Left forelimb (tissue), 1 donor: ENCODE measurements at places on chromosomes 11 and 22.

DNA sequence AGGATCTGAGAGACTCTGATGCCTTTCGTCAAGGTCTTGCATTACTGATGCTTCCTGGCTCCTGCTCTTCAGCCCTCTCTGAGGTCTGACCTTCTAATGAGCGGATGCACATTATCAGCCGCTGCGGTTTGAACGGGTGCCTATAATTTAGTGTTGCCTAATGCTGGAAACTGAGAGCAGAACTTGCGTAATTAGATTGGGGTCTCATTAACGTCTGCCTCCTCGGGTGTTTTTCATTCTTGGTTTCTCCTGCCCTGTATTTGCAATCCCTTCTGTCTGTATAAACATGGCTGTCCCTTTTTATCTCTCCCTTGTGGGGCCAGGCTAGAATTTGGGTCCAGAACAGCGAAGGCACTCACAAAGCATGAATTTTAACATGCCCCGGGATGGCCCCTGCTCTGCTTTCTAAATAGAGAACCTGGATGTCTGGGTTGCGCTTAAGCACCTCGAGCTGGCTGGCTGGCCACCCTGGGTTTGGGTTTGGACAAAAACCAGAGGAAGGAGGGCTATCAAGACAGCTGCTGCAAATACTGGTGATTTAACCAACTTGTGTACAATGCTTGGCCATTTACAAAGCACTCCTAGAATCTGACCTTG is 118.6 kb downstream of the TIMP3 start:
- no peak for DNase-seq

GRCh38 chr11:103714246-103714645 is 322.2 kb upstream of the DDI1 start:
- no peak for DNase-seq

DNA sequence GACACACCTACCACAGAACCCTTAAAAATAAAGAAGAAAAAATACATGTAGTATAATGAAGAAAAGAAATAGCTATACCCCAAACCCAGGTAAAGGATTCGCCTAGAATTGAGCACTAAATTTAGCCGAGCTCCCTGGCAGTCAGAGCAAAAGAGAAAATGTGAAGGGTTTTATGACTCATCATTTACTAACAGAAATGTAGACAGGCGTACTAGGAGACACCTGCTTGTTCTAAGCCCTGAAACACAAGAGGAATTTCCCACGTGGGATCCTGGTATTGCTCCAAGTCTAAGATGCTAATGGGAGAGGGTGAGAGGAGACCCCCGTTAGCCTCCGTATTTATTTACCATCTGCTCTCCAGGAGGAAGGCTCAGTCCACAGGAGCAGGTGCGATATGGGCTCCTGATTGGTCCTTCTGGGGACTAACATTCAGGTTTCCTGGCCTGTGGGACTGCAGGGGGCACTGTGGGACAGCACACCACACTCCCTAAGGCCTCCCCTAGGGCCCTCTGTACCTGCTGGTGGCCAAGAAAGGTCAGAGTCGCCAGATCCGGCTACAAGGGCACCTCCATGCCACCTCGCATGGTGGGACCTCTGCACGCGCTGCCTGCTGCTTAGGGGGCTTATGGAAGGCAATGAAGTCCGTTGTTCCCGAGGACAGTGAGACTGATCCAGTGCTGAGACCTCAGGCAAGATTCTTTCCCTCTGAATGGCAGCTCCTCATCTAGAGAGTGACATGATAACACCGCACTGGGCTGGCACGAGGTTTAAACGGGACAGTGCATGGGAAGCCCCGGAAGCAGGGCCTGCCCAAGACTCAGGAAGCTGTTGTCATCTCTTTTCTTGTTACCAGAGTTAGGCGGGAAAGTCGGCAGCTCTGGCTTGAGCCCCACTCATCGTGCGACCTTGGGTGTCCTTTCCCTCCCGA is 25.8 kb downstream of the KCNC1 start:
- DNase-seq = no peak

GRCh38 chr11:123428116-123428715 is 1.9 kb upstream of the GRAMD1B start:
- no peak for DNase-seq

DNA sequence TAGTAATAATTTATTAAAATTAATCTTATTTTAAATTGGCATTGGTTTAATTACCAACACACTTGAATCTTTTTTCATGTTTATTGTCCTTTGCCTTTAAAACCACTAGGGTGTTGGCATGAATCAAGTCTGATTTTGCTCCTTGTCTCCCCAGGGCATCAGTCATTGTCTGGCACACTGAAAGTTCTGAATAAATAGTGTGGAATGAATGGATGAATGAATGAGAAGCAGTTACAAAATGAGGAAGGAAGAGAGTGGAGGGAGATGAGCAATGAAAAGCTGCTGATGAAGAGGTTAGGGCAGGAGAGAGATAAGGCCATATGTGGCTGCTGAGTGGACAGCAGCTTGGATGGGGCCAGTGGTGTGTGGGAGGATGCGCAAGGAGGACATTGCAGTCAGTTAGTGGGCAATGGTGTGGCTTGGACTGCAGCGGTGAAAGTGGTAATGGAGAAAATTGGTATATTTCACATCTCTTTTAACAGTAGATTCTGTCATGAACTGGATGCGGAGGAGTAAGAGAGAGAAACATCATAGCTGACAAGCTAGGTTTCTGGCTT is 132.0 kb downstream of the SPON1 start:
- DNase-seq = no peak

DNA sequence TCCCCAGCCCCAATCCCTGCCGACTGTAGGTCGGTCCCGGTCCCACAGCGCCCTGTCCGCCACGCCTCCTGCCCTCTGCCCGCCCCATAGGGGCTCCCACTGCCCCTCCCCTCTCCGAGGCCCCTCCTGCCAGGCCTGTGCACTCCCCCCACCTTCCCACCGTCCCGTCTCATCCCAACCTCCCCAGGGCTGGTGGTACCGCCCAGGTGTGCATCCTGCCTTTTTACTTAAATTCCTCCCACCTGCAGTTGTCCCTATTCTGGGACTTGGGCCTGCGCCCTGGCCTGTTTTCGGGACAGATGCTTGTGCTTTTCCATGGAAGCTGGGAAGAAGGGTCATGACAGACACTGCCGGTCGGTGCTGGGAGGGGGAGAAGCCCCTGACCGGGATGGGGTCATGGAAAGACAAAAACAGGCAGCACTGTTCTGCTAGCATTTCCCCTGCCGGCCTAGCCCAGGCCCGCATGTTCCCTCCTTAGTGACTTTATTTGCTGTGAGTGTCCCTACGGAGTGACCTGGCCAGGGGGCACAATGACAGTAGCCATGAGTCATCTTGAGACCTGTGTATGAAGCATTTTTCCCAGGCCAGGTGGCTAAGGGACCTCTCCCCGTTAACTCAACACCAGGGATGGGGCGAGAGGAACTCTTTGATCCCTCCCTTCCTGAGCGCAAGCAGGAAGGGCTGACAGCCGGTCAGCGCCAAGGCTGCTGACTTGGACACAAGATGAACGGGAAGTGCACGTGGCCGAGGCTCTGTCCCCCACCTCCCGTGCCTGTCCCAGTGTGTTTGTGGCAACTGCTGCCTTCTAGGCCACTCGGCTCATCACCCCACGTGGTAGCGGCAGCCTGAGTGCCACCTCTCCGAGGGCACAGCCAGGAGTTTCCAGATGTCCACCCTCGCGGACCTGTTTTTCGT is 7.1 kb downstream of the TBX1 start:
- DNase-seq = no peak

GRCh38 chr22:41508770-41509170 is 35.5 kb downstream of the POLR3H start:
- DNase-seq = no peak

DNA sequence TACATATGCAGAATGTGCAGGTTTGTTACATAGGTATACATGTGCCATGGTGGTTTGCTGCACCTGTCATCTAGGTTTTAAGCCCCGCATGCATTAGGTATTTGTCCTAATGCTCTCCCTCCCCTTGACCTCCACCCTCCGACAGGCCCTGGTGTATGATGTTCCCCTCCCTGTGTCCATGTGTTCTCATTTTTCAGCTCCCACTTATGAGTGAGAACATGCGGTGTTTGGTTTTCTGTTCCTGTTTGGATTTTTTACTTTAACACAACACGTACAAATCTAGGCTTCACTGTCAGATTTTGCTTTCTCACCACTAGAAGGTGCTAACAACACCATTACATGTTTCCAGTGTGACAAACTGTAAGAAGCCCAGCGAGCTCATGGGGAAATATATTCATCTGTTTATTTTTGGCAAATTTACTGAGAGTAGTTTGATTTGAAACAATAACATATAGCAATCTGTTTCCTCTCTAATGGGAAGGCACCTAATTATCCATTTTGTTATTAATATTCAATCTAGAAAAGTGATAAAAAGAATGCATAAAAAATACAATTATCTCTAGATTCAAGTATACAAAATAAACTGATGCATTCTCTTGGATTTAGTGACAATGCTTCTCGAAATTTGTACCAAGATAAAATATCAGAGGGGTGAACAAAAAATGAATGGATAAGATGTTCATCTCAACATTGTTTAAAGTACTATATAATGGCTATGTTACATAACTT is 23.2 kb upstream of the BIRC3 start:
- no peak for DNase-seq

- DNase-seq = no peak
Observed at GRCh38 chr22:36619797-36620399, 83.7 kb downstream of the CACNG2 start.

DNA sequence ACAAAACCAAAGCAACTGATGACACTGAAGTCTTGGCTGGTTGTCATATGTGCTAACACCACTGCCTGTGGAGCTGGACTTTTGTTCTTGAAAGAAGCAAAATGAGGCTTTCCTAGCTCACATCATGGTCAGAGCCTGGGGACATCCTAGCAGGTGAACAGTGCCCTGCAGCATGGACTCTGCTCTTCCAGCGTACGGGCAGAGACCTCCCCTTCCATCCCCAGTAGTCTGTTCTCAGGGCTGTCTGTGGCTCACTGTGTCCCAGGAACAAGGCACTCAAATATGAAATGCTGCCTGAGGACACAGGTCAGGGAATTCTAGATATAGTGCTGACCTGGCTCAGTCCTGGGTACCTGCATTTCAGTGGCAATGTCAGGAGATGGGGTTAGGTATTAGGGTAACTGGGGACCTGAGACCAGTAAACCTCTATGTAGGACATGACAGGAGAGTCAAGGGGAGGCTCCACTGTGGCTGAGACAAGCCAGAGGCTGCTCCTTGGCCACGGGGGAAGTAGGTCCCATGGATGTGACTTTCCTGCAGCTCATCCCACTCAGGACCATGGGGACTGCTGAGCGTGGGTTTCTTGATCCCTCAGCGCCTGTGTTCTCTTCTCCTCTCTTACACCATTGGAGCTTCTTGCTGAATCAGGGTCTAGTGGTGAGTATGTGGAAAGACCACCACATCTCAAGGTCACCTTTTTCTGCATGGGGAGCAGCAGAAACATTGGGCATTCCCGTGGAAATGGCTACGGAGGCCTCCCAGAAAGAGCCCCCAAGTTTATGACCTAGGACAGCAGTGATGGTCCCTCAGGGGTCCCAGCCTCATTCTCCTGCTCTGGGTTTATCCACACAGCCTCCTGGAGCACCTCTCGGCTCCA is 80.1 kb downstream of the ZNF280B start:
- DNase-seq = no peak

DNA sequence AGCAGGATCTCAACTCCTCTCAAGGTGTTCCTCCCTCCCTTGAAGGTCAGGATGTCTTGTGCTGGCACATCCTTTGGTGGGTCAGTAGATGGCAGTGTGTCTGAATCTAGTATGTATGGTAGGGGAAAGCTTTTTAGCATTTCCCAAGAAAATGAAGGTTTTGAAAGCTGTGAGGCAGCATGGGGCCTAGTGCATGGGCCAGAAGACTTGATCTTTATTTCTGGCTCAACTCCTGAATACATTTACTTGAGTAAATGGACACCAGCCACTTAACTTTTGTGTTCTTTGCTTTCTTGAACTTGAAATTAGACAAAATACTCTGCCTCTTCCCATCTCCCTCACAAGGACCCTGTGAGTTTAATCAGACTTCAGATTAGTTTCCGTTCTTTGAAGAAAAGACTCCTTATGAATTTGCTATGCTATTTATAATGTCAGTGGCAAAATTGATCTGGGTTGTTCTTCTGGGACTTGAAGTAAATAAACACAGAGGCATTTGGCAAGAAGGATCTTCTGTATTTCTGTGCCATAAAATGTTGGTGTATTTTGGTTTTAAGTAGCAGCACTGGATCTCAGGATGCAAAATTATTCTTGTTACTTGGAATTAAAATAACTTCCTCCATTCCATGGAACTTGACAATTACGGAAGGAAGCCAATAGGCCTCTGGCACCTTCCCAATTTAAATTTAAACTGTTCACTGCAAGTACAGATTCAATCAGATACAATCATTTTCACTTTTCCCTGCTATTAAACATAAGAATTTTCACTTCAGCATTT is 288.8 kb downstream of the CASP12 start:
- DNase-seq = no peak

GRCh38 chr11:106156290-106156937 is 79.0 kb downstream of the AASDHPPT start:
- DNase-seq = no peak

GRCh38 chr11:36177836-36178235 is 111.4 kb downstream of the COMMD9 start:
- no peak for DNase-seq

DNA sequence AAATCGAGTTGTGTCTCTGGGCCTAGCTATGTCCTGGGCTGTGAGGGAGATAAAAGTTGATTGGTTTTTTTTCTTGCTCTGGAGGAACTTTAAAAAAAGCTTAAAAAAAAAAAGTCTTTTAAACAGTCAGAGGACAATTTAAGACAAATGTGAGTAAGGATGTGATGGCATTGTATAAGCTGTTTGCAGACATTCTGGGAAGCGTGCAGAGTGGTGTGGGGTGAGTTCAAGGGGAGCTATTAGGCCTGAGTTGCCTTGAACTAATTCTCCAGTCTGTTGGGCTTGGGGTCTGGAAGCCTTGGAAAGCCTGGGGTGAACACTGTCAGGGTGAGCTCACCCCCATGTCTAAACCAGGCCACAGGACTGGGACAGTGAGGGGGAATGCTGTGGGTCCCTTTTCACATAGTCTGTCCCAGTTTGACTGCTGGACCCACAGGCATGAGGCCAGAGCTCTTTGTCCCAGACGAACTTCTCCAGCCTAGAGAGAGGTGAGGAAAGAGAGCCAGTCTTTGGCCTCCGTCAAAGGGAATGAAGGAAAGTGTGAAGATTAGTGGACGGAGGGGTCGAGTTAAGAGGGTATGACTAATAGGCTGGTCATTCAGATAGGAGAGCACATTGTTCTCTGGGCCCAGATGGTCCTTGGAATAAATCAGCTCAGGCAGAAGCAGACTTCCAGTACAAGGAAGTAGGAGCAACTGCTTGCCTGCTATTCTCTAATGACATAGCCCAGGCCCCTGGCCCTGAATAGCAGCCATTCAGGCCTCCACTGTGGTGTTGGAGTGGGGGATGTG is 76.4 kb upstream of the NNMT start:
- no peak for DNase-seq

GRCh38 chr22:41340357-41340756 is 39.0 kb downstream of the ZC3H7B start:
- no peak for DNase-seq

- no peak for DNase-seq
Observed at GRCh38 chr22:49798486-49799151, 29.1 kb downstream of the BRD1 start.

GRCh38 chr22:37462983-37463382 is 23.2 kb downstream of the MFNG start:
- no peak for DNase-seq

GRCh38 chr11:9651481-9651880 is 12.4 kb upstream of the SWAP70 start:
- no peak for DNase-seq

- DNase-seq = no peak
Observed at GRCh38 chr11:119855066-119855465, 126.1 kb upstream of the NECTIN1 start.

GRCh38 chr22:36010882-36011281 is 17.7 kb downstream of the RBFOX2 start:
- DNase-seq = no peak
